Nephron progenitor cell (in vitro differentiated cells): ENCODE measurements at places on chromosomes 11 and 22.
A peak's percentile ranks its signal among the peaks of the same experiment; 100 is the strongest.

GRCh38 chr22:29473001-29473400 is 7.0 kb upstream of the NEFH start:
- no peak for DNase-seq

DNA sequence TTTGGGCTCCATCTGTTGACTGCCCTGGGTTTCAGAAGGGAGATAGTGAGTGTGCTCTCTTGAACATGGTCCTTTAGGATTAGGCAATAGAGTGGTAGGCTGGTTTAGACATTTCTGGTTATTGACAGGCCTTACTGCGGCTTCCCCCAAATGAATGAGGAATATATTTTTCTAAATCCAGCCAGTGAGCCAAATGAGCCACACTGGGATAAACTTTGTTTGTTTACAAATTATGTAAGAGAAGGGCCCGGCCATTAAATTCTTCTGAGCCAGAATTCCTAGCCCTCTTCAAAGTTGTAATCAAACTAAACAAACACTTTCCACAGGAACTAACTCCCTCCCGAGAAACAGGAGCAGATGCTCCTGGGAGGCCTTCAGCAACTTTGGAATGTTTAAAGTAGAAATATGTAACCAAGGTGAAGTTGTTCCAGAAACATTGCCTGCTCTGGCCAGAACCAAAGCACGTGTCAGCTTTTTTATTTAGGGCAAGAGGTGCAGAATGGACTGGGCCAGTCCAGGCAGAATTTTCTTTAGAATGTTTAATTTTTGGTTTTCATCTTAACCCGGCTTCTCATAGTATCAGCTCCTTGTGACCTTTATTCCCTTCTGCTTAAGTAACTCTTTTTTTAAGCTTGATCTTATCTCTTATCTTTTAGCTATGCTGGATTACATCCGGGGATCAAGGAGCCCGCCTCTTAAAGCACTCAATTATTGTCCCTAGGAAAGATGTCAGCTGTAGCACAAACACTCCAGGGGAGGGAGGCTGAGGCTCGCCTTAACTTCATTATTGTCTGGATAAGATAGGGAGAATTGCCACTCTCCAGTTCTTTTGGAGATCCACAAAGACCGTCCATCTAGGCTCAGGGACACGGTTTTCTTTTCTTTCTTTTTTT is 28.7 kb downstream of the ZNRF3 start:
- DNase-seq, result no peak

DNA sequence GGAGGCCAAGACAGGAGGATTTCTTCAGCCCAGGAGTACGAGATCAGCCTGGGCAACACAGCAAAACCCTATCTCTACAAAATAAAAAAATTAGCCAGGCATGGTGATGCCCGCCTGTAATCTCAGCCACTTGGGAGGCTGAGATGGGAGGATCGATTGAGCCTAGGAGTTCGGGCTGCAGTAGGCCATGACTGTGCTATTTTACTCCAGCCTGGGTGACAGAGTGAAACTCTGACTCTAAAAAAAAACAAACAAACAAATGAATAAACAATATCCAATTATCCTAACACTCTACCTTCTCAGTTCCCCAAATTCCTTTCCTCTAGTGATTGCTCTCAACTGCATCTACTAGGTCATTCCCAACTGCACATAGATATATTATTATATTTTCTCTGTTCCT is 5.4 kb downstream of the NUP160 start:
- DNase-seq, result no peak

DNA sequence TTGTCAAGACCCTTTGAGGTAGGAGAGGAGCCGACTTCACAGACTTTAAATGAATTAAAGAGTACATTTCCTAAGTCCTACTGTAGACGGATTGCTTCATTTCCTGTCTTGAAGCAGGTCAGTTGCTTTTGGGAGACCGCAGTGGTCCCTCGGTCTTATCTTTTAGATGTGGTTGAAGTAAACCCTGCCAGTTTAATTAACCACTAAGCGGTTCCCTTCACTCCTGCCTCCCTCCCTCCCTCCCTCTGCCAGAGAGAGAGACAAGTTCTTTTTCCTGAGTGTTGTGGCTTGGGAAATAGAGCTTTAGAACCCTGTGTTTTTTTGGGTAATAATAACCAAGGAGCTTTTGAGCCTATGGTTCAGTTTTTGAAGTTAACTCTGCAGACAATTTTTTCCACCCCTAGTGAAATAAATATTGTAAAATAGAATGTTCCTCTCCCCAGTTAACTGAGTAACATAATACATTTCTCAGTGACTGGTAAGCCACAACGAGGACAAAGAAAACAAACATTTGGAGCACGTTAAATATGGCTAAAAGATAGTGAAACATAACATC is 147.5 kb downstream of the LDLRAD3 start:
- DNase-seq, result no peak

DNA sequence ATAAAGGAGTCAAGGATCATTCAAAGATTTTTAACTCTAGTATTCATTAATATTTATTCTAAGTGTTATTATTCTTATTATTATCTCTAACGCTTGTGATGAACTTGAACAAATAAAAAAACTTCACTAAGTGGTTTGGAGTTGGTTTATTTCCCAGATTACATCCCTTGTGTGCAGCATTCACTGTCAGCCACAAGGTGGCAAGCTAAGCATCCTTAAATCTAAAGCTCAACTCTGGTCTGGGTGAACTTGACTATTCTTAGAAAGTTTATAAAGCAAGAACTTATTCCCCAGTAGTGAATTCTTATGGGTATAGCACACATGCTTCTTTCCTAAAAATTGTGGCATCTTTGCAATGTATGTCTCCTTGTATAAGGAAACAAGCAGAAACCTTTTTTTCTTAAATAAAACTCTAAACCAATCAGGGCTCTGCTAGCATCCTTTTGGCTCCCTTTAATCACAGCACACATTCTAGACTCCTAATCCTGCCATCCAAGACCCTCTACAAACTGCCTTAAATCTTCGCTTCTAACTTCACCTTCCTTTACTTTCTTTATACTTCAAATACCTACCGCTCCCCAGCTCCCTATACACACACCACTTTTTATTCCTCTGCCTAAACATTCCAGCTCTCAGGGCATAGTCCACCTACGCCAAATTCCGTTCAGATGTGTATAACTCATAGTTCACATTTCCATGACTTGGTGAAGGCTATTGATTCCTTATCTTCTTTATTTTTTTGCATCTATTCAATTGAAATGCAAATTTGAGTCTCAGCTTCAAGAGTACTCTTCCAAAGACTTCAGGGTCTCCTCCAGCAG is 1068.8 kb downstream of the DLG2 start:
- DNase-seq, result peak; percentile 28

DNA sequence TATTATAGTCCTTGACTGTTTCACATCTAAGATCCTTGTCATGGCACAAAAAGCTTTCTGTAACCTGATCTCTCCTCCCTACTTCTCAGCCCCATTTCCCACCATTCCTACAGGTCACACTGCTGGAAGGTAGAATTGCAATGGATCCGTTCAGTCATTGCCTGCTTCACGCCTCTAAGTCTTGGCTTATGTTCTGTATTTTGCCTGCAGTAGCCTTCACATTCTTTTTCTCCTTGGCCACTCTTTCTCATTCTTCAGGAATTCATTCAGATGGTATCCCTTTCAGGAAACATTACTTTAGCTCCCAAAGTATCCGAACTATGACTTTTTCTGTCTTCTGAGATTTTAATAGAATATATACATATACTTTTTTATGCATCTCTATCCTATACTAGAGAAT is 731.5 kb downstream of the NTM start:
- DNase-seq, result no peak

- no peak for DNase-seq
Measured at GRCh38 chr11:97092823-97093222, 703.0 kb downstream of the JRKL start.

DNA sequence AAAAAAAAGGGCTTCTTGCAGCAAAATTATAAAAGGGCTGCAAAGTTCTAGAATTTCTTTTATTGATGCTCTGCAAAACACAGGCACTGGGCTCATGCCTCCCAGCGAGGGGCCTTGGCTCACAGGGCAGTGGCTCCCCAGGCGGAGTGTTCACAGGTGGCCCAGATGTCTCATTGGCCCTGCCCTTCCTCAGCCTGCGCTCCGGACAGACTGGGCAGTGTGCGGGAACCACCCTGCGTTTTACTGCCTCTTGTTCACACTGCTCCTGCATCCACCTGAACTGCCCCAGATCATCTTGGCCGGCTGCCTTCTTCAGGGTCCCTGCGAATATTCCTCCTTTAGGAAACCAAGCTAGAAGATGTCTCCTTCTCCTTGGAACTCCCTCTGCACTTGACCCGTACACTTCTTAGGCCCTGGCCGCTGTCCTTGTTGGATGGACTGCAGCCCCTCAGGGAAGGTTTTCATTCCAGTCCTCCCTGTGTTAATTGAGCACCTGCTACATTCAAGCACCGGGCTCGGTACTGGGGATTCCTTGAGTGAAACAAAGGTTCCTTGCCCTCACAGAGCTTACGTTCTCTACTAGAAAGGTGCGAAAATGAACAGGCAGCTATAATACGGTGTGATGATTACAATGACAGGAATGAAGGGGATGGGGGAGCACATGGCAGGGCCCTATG is 4.5 kb downstream of the TUBA8 start:
- no peak for DNase-seq

- no peak for DNase-seq
Measured at GRCh38 chr22:23121424-23121823, 20.4 kb downstream of the RSPH14 start.

- no peak for DNase-seq
Measured at GRCh38 chr22:50530580-50530876, 716 bp upstream of the TYMP start.

DNA sequence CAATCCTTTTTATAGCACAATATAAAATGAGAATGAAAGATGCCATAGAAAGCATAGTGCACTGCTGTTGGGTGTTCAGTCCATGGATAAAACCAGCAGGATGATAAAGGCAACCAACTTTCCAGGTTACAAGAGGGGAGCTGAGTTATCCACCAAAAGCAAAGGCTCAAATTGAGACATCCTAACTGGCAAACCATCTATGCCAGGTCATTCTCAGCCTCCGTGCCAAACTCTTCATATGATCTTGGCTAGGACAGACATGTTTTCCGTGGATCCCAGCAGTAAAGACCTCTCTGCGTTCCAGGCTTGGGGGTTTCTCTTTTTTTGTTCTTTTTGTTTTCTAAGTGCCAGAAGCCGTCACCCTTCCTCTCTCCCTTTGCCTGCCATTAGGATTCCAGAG is 7.3 kb upstream of the APOA1 start:
- no peak for DNase-seq

GRCh38 chr22:43882122-43882767 is 9.6 kb downstream of the PNPLA5 start:
- no peak for DNase-seq

- DNase-seq, result peak; percentile 92
Measured at GRCh38 chr11:65637794-65638419, at the start of gene SIPA1. SIPA1 (plus strand) TSS chr11:65638101; CDS start chr11:65640922, 2,821 bp downstream.

DNA sequence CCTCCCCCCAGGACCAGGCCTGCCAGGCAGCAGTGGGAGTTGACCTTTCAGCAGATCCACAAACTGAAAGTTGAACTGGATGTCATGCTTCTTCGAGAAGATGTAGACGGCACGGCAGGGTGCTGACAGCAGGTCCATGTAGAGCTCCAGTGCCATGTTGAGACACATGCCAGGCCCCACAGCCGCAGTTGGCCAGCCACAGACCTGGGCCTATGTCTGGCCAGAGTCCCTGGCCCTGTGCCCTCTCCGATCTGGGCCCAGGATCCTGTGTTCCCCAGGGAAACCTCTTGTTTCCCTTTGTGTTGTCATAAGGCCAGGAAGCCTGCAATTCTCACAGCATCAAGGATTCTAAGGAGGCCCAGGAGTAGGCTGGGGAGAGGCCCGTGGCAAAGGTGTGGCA is at the start of gene GSTT4:
Gene GSTT4, minus strand, starts transcription at position 253 of the 400 bp plus-strand sequence. Its CDS starts 97 bp downstream, at position 156.
- no peak for DNase-seq

GRCh38 chr11:48074425-48075181 is 94.2 kb downstream of the PTPRJ start:
- no peak for DNase-seq

DNA sequence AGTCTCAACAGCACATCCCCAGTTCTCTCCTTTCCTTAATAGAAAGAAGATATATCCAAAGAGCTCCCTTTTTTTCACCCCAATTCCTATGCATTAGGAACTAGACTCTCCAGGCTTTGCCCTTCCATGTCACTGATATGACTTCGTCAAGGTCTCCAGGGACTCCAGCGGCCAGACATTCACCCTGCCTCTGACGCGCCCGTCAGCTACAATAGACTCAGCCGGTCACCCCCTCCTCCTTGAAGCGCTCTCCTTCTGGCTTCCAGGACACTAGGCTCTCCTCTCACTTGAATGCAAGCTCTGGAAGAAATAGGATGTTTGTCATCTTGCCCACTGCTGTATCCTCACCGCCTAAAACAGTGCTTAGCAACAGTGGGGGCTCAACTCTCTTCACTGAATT is 14.9 kb upstream of the ELFN2 start:
- DNase-seq, result no peak

GRCh38 chr11:17770917-17771316 is 36.3 kb downstream of the KCNC1 start:
- DNase-seq, result no peak

DNA sequence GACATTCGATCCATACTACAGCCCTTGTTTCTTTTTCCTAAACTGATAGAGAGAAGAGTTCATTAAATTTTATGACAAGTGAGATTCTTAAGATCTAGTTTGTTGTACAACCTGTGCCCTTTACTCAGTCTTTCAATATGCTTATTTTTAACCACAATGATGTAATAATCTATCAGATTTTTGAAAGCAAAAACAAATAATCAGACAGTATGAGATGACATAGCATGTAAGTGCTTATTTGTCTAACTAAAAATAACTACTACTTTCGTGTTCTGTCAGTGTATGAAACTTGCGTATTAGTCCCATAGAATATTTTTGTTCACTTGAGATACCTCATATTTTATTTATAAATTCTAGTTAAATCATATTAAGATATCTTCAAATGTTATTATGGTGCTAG is 33.2 kb downstream of the RAB39A start:
- no peak for DNase-seq

GRCh38 chr22:26974914-26975803 is 317.8 kb downstream of the MIAT start:
- DNase-seq, result no peak

GRCh38 chr11:126265811-126266210 is 2.9 kb downstream of the SRPRA start:
- DNase-seq, result no peak

GRCh38 chr11:17918049-17918605 is 94.7 kb downstream of the SERGEF start:
- DNase-seq, result no peak

- DNase-seq, result peak; percentile 45
Measured at GRCh38 chr22:20245577-20246367, 22.3 kb downstream of the RTN4R start.

GRCh38 chr11:10351765-10352641 is 47.1 kb downstream of the ADM start:
- DNase-seq, result no peak

DNA sequence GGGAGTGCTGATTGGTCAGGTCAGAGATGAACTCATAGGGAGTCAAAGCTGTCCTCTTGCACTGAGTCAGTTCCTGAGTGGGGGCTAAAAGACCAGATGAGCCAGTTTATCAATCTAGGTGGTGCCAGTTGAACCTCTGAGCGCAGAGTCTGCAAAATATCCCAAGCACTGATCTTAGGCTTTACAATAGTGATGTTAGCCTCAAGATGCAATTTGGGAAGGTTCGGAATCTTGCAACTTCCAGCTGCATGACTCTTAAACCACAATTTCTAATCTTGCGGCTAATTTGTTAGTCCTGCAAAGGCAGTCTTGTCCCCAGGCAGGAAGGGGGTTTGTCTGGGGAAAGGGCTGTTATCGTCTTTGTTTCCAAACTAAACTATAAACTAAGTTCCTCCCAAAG is 92.3 kb upstream of the PARVA start:
- DNase-seq, result no peak
